NCI-H345 (cell line): ENCODE measurements at places on chromosomes 1 and 21.

DNA sequence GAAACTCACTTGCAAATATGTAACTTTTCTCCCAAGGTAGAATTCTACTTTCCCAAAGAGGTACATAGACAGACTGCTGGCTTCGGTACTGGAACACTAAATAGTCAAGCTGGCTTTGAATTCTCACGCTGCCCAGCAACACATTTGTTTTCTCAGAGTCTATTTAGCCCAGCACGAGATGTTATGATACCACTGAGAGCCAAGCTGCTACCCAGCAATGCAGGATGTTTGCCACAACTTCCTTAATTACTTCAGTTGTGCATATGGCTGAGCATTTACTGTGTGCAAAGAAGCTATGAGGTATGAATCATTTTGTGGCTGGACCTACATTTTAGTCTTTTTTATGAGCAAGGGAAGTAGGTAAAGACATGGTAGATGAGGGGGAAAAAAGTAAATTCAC lies 793.2 kb downstream of the PLA2G4A start:
- DNase-seq: no peak

DNA sequence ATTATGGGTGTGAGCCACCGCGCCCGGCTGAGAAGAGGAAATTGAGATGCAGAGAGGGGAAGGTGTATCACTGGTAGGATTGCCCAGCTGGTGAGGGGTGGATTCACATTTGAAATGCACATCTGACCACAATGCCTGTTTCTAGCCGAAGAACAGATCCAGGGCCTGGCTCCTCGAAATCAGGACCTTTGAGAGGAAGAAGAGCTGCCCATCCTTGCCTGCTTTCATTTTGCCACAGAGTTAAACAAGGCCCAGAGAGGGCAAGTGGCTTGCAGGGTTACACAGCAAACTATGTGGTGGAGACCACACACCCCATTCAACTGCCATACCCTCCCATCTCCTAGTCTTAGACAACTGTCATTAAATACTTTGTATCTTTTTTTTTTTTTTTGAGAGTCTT lies 32.9 kb upstream of the TMEM61 start:
- DNase-seq: no peak

DNA sequence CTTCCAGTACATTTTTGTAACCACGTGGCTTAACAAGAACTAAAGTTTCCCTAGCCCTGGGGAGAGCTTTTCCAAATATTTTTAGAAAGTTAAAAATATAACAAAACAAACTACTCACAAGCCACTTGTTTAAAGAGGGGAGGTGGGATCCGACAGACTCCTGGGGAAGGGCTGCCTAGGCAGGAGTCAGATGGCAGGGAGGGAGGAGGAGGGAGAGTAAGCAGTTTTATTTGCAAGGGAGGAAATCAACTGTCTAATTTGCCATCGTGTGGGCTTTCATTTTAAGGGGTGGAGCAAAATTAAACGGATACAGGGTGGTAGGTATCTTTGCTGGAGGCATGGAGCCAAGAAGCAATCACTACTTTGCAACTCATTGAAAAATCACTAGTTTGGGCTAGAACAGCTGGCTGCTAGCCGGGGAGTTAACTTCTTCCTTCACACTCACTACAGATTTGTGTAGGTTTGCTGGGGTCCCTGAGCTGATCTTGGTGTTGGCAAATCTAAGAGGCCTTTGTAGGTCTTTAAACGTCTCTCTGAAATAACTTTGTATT lies 8.8 kb downstream of the BARHL2 start:
- DNase-seq: no peak

DNA sequence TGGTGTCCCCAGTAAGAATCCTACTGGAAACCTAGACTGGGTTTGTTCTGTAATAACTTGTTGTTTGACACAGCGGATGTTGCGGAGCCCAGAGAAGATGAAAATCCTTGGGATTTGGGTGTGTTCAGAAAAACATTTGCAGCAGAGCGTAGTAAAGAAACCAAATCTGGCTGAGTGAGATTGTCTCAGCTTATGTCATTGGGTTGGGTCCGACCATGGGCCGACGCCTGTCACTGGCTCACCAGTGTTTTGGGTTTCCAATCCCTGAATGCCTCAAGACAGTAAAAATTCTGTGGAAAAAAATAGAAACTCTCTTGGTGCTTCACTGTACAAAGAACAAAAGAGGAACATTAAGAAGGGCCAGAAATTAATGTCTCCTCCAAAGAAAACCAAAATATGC lies 146.3 kb downstream of the TPR start:
- no peak for DNase-seq

GRCh38 chr1:59505596-59506028 lies 208.7 kb downstream of the FGGY start:
- DNase-seq: peak; percentile 38

DNA sequence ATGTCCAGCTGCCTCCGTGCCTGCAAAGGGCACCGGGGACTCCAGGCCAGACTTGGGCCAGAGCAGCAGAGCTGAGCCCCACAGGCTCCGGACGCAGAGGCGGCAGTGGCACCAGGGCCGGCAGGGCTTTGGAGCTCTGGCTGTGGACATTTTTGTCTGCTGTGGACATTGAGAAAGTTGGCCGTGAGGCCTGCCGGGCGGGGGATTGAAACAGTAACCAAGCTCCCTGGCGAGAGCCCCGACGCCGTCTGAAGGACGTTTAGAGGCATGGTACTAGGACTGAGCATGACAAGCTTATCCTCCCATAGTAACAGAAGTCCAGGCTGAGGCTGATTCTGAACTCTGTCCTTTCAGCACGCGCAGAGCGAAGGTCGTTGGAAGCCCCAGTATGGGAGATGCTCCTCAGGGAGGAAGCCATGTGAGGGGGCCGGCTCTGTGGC lies 323.8 kb downstream of the AMY1C start:
- no peak for DNase-seq

GRCh38 chr1:23381233-23381885 lies 11.7 kb upstream of the ZNF436 start:
- DNase-seq: no peak

- no peak for DNase-seq
These were observed 12.7 kb upstream of the LYPLAL1 start for GRCh38 chr1:219160967-219161366.

GRCh38 chr1:202684716-202685115 lies 25.5 kb downstream of the SYT2 start:
- DNase-seq: peak; percentile 28

- DNase-seq: no peak
These were observed 5.9 kb upstream of the CDC20 start for GRCh38 chr1:43352881-43353280.

GRCh38 chr1:109769330-109770078 lies 5.8 kb upstream of the EPS8L3 start:
- no peak for DNase-seq

- no peak for DNase-seq
These were observed 106.5 kb downstream of the PLPP3 start for GRCh38 chr1:56472860-56473259.

GRCh38 chr1:167707942-167708341 lies 13.8 kb upstream of the MPZL1 start:
- no peak for DNase-seq

GRCh38 chr1:175548774-175549173 lies 194.6 kb downstream of the TNR start:
- DNase-seq: no peak

GRCh38 chr1:227776331-227776771 lies 39.1 kb upstream of the PRSS38 start:
- no peak for DNase-seq

- no peak for DNase-seq
These were observed 63.7 kb downstream of the AJAP1 start for GRCh38 chr1:4718071-4718470.

DNA sequence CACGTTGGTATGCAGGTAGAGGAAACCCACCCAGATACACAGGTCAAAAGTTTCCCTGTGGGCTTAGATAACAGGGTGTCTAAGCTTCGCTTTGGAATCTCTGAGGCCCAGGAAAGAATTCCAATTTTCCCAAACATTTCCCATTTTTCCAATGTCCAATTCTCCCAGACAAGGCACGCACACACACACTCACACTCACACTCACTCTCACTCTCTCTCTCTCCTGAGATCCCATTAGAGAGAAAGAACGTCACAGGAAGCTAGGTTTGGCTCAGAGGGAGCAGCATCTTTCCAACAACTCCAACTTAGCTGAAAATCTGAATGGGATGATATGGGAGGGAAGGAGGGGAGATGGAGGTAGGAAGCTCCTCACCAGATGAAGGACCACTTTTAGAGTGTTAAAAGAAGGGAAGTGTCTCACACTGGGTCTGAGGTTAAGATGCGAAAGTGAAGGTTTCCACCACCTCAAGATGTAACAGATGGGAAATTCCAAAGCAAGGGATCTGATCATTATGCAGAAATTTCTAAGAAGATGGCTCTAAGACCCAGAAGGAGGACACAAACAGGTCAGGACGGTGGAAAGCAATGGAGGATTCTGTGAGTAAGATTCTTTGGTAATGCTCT lies 63.5 kb downstream of the GNG12 start:
- no peak for DNase-seq

DNA sequence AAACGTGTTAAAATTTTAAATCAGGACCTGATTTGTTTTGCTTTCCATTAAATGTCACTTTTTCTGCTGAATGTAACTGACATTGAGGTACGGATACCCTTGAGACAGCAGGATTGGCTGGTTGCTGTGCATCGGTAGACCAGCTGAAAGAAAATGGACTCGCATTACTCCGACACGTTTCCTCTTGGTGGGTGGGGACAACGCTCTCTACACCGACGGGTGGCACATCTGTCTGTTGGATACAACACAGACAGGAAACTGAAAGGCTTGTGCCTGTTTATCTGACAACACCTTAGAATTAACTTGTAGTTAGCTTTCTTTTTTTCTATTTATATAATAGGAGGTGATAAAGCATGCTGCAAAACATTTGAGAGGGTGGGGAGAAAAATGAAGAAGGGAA lies 19.4 kb downstream of the PRPF38A start:
- DNase-seq: no peak

- DNase-seq: no peak
These were observed 5.4 kb downstream of the TUFT1 start for GRCh38 chr1:151545542-151545941.

DNA sequence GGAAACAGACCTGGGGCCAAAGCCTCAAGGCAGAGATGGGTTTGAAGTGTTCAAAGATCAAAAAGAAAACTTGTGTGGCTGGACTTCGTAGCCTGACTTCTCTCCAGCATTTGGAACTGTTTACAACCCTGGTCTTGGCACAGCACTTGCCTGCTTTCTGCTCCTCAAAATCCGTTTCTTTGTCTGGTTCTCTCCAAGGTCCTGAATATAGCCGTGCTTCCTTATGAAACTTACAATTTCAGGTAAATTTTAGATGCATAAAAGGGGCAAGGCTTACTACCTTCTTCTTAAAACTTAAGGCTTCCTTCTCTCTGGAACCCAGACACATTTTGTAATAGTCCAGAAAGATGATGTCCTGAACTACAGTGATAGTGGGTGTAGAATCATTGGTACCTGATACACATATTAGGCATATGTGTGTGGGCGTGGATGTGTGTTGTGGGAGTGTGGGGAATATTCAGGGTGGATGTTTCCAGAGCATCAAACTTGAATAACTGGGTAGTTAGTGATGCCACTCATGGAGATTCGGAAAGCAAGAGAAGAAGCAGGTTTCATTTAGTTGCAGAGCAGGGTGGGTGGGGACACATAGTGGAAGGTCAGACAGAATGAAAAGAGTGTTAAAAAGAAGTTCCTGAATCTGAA lies 26.4 kb upstream of the FAM78B start:
- no peak for DNase-seq

DNA sequence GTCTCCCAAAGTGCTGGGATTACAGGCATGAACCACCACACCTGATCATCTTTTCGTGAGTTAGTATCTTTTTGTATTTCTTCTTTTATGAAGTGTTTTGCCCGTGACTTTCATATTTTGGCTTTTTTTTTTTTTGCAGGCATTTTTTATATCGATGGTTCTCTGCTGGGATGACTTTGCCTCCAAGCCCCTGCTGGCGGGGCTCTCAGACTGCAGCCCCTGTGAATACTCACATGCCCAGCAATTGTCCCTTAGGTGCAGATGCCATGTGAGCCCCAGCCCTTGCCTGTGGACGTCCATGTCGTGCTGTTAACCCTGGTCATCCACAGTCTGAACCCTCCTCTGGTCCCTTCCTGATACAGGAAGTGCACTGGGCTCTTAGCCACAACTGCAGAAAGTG lies 21.7 kb downstream of the CRYAA start:
- DNase-seq: no peak

GRCh38 chr1:32701951-32702598 lies 495 bp downstream of the SYNC start:
- DNase-seq: no peak

- no peak for DNase-seq
These were observed 97.9 kb downstream of the GIPC2 start for GRCh38 chr1:78143673-78144072.

DNA sequence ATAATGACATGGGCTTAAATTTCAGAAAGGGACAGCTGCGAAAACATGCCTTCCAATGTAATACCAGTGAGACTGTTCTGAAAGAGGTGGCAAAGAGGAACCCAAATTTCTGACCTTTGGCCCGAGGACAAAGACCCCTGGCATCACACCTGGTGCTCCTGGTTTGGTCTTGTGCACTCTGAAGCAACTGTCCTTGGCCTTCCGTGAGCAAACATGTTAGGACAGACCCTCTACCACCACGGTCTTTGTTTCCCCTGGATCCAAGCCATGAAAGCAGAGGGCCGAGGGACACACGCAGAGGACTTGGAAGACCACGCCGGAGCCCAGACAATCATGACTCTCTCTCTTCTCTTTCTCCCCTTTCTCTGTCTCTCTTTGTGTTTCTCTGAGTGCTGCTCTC lies 6.0 kb downstream of the REG4 start:
- no peak for DNase-seq

GRCh38 chr21:45248893-45249381 lies 38.8 kb downstream of the POFUT2 start:
- peak; percentile 66 for DNase-seq

DNA sequence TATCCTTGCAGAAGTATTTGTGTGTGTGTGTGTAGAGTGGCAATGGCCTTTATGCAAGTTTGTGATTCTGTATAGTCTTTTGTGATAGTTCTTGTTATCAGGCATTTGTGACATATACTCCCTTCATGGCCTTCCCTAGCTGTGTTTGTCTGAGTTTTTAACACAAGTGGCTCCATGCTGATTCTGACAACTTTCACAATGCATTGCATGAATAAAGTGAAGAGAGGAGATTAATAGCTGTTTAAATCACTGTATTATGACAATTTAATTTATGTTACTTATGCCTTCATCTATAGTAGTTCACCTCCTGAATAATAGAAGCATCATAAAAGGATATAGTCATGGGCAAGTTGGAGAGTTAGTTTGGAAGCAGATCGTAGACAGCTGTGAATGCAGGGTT lies 17.2 kb upstream of the MCOLN3 start:
- DNase-seq: no peak
